Progenitor cell of endocrine pancreas (in vitro differentiated cells): ENCODE measurements at places on chromosomes 3 and 15. TPM values are rescaled to one million over a fixed set of nuclear protein-coding genes. Genes with fewer than 3 reads are reported as not detected.

The FOXB1 gene
- not detected in 2 replicates for total RNA-seq

The TM4SF4 gene
- total RNA-seq: 314 and 357 TPM in 2 replicates

The ACKR4 gene
- not detected in 2 replicates for total RNA-seq

The ITIH1 gene
- 11.3 and 14.1 TPM in 2 replicates for total RNA-seq

DNA sequence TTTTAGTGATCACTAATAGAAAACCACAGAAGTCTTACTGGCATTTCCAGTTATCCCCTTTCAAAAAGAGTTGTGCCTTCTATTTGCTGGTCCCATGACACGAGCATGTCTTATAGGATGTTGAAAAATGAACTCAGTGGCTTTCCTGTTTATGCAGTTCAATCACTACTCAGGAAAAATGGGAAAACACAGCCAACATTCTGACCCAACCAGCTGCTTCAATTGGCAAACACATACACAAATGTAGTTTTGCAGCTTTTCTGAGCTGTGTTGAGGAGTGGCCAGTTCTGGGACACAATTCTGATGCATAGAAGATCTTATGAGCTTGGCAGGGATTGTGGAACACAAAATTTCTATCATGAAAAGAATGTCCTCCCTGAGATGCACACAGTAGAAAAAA lies 40.3 kb downstream of the FSTL1 start:
- DNase-seq: no peak
- H3K4me1 ChIP-seq: no peaks in the 10 kb centered on the region
- no peak overlapping the region for H3K27ac ChIP-seq
- peaks cover 21% of the 10 kb centered on the region for H3K36me3 ChIP-seq
- no peak overlapping the region for H3K4me3 ChIP-seq
- no peaks in the 10 kb centered on the region for H3K27me3 ChIP-seq

DNA sequence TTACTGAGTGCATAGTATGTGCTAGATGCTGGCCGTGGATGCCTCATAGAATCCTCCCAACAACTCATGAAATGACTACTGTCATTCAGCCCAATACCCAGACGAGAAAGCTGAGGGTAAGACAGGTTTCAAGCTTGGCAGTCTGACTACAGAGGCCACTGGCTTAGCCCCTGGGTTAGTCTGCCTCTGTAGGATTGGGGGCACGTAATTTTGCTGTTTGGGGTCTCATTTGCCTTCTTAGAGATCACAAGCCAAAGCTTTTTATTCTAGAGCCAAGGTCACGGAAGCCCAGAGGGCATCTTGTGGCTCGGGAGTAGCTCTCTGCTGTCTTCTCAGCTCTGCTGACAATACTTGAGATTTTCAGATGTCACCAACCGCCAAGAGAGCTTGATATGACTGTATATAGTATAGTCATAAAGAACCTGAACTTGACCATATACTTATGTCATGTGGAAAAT lies 1.0 kb upstream of the CCR5 start:
- H3K4me1 ChIP-seq: no peaks in the 10 kb centered on the region
- peaks cover 36% of the 10 kb centered on the region for H3K27me3 ChIP-seq
- H3K4me3 ChIP-seq: no peak overlapping the region
- no peak overlapping the region for H3K27ac ChIP-seq

- no peak overlapping the region for H3K4me3 ChIP-seq
- no peaks in the 10 kb centered on the region for H3K36me3 ChIP-seq
- H3K4me1 ChIP-seq: no peaks in the 10 kb centered on the region
- no peak overlapping the region for H3K27ac ChIP-seq
- H3K27me3 ChIP-seq: no peaks in the 10 kb centered on the region
- DNase-seq: no peak
Measured at GRCh38 chr3:132545471-132545870, 51.6 kb upstream of the ACKR4 start.

DNA sequence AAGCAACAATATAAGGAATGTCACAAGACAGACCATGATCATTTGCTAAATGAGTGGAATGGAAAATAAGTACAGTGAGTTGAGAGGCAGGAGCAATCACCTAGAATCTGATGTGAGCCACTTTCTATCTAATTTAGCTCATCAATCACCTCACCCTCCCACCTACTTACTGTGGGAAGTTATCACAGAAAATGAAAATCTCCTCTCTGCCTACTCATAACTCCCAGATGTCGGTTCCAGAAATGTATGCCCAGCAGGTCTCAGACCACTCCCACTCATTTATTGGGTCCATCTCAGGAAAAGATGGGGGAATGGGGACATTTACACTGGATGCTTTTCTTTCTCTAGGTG lies 270.9 kb downstream of the FHIT start:
- no peak overlapping the region for H3K27ac ChIP-seq
- DNase-seq: no peak
- no peaks in the 10 kb centered on the region for H3K4me1 ChIP-seq
- no peak overlapping the region for H3K4me3 ChIP-seq
- H3K27me3 ChIP-seq: no peaks in the 10 kb centered on the region
